ENCODE measurements at places on chromosomes 11 and 22.

GRCh38 chr11:90243534-90243933 lies 20.7 kb upstream of the CHORDC1 start:
- no peak for DNase-seq

DNA sequence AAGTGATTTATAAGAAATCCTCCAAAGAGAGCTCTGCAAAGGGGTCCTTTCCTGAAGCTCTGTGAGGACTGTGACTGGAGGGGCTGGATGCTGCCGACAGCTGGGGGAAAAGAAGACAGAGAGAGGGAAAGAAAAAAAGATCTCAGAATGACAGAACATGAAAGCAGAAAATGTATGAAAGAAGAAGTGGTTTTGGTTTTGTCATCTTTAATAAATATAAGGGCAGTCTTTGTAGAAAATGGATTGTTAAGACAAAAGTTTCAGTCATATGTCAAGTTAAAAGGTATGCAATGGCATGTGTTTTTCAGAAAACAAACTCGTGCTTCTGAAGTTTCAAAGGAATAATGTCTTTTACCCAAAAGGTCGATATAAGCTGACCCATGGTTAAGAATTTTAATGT lies 105.5 kb downstream of the CCDC83 start:
- DNase-seq: no peak

- DNase-seq: peak; percentile 50
Measured at GRCh38 chr11:93541884-93542810, 1.0 kb downstream of the SMCO4 start.

DNA sequence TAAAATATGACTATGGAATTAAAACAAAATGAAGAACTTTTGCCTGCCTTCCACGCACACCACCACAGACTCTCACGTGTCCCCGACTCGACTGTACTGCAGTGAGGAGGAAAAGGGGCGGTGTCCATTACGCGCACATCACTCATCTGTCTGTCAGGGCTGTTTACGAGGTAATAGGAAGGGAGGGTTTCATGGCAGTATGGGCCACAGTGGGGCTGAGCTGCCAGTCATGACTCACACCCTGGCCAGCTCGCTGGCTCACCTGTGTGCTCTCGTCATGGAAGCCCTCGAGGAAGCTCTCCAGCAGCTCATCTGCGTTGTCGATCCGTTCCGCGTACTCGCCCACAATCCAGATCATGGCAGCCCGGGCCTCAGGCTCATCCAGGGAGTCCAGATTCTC lies 33.5 kb upstream of the RASL10A start:
- DNase-seq: no peak

DNA sequence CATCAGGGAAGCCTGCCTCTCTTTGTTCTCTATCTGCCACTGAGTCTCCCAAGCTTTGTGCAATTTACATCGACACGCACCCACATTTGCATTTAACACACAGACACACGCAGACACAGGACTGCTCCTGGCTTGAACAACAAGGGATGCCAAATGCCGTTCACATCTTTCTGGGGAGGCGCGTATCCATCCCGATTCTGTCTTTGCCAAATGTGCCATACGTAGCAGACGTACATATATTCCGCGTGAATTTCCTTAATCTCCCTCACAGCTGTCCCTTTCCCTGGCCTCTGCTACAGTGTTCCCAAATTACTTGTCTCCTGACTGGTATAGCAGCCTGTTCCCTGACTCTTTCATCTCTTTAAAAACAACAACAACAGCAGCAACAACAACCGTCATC lies 409.5 kb downstream of the MIAT start:
- no peak for DNase-seq

GRCh38 chr22:50620593-50621355 lies 7.2 kb downstream of the ARSA start:
- DNase-seq: peak; percentile 74

DNA sequence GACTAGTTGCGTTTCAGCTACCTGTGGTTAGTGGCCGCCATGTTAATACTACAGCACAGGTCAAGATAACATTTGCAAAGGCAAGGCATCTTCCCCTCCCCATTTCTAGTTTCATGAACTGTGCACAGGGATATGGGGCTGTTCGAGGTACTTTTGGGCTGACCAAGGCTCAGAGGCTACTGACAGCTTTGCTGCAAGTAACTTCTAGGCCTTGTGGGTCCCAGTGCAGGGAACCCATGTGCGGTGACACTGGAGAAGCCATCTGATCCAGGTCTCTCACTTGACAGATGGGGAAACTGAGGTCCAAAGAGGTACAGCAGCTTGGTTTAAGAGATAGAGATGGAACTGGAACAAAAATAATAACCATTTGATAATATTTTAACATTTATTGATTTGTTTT lies 13.6 kb downstream of the TIMP3 start:
- no peak for DNase-seq

- DNase-seq: no peak
Measured at GRCh38 chr11:113670831-113671215, 35.3 kb downstream of the TMPRSS5 start.

DNA sequence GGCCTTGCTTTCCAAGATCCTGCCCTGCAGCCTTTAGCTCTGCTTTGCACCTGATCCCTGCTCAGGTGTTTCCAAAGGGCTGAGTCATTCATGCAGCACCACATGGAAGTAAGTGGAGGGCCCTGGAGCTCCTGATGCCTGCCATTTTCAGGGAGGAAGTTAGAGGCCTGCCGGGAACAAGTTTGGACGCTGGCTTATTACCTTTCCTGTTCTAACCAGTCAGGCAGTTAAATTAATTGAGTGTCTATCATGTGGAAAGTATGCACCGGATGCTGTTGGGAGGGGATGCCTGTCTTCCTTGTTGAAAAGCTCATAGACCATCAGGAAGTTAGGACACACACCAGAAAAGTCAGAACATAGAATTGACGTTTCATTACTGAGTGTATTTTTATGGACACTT lies 73.7 kb upstream of the PLET1 start:
- no peak for DNase-seq

GRCh38 chr11:46259971-46260560 lies 17.4 kb upstream of the CREB3L1 start:
- no peak for DNase-seq

GRCh38 chr11:43746670-43747069 lies 66.1 kb downstream of the HSD17B12 start:
- no peak for DNase-seq

DNA sequence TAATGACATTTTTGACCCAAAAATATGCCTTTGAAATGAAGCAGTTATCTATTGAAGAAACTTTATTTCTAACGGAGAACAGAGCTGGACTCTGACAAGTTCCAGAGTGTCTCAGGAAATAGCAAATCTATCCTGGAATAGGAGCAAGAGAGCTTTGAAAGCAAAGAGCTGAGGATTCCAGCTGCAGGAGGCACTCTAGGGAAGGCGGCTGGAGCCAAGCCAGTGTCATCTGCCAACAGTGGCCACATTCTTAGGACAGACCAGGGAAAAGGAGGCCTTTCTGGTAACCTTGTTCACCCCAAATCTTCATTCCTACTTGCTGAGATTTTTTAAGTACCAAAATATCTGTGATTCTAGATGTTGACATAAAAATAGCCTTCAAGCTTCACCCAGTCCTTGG lies 493.5 kb upstream of the B3GAT1 start:
- DNase-seq: no peak

- peak; percentile 42 for DNase-seq
Measured at GRCh38 chr11:9574622-9575259, 1.3 kb downstream of the WEE1 start.

GRCh38 chr11:134906356-134906955 lies 494.4 kb upstream of the B3GAT1 start:
- no peak for DNase-seq

GRCh38 chr11:8934742-8935488 lies 2.2 kb upstream of the C11orf16 start:
- DNase-seq: no peak
